ENCODE measurements at places on chromosomes 4 and X. TPM values are rescaled to one million over a fixed set of nuclear protein-coding genes. Genes with fewer than 3 reads are reported as not detected.

GRCh38 chrX:19639056-19639455, 123.7 kb upstream of the MAP3K15 start:
- no peak for DNase-seq

The AMER1 gene
- 3.6 TPM for total RNA-seq

The TMEM255A gene
- not detected for total RNA-seq

DNA sequence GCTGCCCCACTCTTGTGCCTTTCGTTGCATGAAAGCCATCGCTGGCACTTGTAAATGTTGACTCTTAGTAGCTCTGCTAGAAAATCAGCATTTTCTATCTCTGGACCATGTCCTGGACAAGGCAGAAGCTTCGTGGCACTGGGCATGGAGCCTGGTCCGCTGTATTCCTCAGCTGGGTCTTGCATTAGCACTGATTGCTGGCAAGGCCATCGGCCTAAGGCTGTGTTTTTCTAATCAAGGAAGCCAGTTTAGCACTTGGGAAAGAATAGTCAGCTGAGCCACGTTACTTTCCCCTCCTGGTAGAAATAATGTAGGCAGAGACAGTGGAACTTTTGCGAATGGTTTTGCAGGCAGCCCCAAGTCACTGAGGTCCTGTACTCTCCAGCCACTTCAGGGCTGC, 180.2 kb upstream of the EOLA2 start:
- no peak for DNase-seq

DNA sequence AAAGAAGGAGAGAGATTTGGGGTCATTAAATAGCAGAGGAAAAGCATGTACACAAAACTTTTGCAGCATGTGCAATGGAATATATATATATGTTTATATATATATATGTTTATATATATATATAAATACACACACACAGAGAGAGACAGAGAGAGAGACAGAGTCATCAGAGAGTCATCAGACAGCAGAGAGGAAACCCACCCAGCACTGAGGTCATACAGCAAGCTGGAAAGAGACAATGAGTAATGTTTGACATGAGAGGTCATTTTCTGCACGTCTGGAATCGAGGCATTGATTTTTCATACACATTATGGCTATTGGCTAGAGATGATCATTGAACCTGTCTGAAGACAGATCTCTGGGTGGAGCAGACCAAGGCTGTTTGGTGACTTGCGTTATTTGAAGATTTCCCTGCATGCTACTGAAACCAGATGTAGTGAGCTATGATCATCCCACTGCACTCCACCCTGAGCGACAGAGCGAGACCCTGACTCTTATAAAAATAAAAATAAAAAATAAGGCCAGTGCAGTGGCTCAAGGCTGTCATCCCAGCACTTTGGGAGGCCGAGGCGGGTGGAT, 48.8 kb upstream of the SHOX start:
- no peak for DNase-seq

DNA sequence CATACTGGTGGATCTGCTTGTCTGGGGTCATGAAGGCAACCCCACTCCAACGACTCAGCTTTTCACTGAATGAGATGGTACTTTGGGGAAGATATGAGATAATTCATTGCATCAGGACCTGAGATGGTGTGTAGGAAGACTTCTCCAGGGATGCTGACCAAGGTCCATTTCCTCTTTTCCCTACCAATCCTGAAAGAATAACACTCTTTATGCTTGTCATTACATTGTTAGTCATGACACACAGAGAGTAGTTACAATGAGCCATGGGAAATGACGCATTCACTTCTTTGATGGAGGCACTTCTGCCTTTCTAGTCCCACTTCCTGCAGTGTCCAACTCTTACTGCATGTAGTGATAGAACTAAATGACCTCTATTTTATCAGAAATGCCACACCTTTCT, 58.6 kb downstream of the AREG start:
- DNase-seq, result no peak

DNA sequence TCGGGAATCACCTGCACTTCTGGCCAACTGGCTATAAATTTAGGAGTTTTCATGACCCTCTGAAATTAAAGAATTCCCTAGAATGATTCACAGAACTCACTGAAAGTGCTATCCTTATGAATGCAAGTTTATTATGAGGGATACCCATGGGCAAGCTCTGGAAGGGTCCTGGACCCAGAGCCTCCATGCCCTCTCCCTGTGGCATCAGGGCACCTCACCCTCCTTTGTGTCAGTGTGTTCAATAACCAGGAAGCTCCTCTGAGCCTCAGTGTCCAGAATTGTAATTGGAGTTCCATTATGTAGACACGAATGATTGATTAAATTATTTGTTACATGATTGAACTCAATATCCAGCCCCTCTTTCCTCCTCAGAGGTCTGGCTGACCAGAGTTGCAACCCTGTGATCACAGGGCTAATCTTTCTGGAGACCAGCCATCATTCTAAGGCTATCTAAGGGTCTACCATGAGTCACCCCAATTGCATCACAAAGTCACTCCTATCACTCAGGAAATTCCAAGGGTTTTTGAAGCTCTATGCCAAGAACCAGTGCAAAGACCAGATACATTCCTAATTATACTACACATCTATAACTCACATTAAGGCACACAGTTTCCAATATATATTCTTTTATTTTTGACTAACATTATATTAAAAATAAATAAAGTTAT, 8.9 kb downstream of the ANXA3 start:
- no peak for DNase-seq
